Stimulated activated CD4-positive, alpha-beta T cell treated with anti-CD3 and anti-CD28 coated beads, Interleukin-15, amount 100 ng/mL, for 1 hour (primary cell): ENCODE measurements at places on chromosomes 5 and 9.

GRCh38 chr9:17847908-17848307 is 269.0 kb downstream of the SH3GL2 start:
- no peak for DNase-seq

GRCh38 chr5:42423285-42424165 is at the start of gene GHR:
GHR (plus strand) TSS chr5:42423439; CDS start chr5:42565875, 142,436 bp downstream.
- DNase-seq, result no peak

- DNase-seq, result no peak
Observed at GRCh38 chr5:151155775-151156506, 1.6 kb downstream of the ANXA6 start.

DNA sequence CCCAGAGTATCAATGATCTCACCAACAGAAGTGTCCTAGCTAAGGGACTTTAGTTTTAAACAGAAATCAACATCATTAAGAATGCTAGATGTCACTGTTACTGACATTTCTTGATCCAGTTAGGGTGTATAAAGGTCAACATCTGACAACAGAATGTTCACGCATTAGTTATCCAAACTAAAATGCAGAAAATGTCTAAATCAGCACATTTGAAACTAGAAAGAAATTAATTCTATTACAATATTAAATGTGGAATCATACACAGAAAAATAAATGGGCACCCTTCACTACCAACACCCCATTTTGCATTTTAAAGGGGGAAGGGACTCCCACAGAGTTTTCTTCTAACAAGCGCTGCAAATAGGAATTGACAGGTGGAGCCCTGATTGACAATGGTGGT is 24.5 kb downstream of the ELAVL2 start:
- no peak for DNase-seq

DNA sequence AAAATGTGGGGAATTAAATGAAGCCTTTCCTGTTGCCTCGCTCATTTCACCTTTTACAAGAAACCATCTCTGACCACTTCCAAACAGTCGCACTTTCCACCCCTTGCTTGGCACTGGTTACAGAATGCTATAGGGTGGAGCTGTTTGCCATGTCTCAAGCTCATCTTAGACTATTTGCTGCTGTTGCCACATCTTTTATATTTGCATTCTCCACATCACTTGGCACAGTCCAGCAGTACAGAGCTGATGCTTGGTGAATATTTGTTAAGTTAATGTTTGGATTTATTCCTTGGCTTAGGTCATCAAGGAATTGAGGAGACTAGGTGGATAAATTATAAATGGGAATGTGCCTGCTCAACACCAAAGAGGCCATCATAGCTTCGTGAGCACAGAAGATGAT is 53.2 kb downstream of the GNA14 start:
- no peak for DNase-seq

DNA sequence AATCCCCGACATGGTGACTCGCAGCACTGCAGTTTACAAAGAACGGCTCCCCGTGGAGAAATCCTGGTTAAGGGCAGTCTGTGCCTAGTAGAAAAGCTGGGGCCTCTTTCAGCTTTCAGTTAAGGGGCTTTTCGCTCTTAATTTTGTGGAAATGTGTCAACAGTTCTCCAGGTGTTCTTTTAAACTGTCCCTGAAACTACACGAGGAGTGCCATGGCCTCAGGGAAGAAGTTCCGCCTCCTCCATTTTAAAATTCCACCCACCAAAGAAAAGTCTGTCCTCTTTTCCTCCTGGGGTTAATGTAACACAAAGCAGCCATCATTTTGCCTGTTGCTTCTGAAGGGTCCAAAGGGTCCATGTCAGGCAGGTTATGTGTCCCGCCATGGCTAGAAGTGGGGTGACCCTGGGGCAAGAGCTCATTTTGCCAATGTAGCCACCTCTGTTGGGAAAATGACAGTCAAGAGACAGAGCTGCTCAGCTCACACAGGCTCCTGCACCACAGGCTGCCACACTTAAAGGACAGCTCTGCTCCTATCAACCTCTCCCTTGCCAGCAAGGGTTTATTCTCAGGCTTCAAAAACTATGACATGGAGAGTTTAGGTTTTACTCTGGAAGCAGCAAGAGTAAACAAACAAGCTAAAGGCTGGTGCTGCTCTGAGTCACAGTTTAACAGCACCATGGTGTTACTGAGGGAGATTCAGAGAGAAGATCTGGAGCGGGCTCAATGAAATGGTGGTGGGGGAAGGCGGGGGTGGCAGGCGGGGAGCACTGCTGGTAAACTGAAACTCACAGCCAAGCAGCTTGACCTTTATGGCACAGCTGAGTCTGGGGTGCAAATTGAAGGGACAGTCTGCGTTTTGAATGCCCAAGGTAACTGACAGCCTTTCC is 3.2 kb downstream of the WHRN start:
- no peak for DNase-seq

- DNase-seq, result no peak
Observed at GRCh38 chr5:68962757-68963484, 130.9 kb upstream of the SLC30A5 start.

DNA sequence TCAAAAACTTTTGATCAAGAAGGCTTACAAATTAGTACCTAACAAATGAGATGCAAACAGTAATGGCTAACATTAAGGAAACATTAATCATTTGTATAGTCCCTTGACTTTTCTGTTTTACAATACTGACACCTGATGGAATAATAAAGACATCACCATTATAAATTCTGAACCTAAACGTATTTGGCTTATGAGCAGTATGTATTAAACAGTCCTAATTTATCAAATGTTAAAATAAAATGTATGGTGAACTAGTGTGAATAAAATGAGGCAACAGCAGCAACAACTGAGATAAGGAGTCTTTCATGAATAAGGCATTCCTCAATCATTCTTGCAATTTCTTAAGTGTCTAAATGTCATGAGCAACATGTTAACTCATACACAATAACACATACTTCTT is 6.0 kb downstream of the PUM3 start:
- no peak for DNase-seq

- DNase-seq, result no peak
Observed at GRCh38 chr5:151340004-151340403, 7.4 kb downstream of the SLC36A2 start.

- peak; percentile 13 for DNase-seq
Observed at GRCh38 chr9:2241836-2242741, 226.9 kb downstream of the SMARCA2 start.

DNA sequence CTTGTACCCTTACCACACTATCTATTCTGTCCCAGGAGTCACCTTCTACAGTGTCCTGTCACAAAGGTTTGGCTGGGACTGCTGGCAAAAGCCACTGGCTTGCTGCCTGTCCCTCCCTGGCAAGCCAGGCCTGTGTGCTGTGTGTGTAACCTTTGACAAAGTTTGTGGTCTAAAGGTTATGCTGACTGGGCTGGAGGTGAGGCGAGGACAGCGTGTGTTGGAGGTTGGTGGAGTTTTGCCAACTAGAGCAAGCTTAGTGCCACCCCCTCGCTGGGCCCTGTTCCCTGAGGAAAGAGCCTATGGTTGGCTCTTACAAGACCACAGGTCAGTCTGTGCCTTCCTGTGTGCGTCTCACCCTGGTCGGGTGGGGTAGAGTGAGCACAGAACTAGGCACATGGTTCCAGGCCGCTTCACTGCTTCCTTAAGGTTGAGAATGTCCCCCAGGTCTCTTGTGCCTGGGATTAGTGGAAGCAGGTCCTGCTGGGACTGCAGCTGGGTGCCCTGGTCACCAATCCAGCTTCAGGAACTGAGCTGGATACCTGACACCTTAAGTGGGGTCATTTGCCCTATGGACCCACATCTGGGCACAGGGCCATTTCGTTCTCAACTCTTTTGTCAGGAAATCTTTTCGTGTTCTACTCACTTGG is 152.2 kb downstream of the GADD45G start:
- DNase-seq, result no peak

GRCh38 chr5:132422720-132423437 is 53.4 kb downstream of the SLC22A5 start:
- no peak for DNase-seq
